Iris pigment epithelial cell (primary cell): ENCODE measurements at places on chromosomes 1 and 21.

DNA sequence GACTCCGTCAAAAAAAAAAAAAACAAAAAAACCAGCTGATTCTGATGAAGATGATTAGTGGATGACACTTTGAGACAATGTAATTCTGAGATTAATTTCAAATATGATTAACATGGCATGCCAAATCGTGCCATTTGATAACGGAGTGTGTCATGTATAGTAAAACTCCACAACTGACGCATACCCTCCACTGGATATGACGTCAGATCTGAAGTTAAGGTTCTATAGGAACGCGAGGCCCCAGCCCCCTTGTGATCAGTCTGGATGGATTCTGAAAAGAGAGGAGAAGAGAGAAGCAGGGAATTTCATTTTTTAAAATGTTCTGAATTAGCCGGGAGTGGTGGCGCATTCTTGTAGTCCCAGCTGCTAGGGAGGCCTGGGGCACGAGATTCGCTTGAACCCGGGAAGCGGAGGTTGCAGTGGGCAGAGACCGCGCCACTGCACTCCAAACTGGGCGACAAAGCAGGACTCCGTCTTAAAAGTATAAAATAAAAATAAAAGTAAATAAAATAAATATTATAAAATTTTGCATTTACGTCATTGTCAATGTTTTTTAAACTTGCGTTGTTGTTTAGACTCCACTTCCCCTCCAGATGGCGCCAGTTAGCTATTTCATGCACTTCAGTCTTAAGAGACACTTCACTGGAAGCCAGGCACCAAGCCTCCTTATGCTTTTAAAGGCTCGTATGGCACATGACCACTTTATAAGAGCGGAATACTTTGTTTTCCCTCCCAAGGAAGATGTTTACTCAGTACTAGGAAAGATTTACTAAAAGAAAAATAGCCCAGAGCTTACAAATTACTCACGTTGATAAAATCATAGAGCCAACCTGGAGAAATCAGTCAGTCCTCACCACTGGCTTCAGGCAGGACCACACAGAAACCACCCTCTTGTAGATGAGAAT is 65.5 kb downstream of the UBE2U start:
- peak; percentile 83 for DNase-seq

DNA sequence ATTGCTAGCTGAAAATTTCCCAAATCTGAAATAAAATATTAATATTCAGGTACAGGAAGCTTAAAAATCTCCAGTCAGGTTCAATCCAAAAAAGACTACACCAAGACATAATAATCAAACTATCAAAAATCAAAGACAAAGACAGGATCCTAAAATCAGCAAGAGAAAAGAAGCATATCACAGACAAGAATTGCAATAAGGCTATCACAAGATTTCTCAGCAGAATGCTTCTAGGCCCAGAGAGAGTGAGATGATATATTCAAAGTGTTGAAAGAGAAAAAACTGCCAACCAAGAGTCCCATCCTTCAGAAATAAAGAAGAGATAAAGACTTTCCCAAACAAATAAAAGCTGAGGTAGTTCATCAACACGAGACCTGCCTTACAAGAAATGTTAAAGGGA is 5.0 kb upstream of the SELP start:
- no peak for DNase-seq

DNA sequence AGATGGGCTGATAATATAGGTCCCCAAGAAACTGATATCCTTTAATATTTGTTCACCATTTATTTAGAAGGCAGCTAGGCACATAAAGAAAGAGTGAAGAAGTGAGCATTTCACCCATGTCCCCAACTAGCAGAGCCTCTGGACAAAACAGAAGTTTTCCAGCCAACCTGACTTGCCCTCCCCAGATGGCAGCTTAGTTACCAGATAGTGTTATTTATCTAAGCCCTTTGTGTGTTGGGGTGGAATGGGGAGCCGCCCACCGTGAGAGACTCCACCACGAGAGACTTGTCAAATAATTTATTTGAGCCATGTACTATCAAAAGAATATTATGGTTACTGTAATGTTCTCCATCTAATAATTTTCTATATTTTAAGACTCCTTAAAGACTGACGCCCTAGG is 54.9 kb upstream of the C1orf198 start:
- DNase-seq: no peak

GRCh38 chr1:115771094-115771846 is 2.8 kb upstream of the CASQ2 start:
- DNase-seq: no peak

DNA sequence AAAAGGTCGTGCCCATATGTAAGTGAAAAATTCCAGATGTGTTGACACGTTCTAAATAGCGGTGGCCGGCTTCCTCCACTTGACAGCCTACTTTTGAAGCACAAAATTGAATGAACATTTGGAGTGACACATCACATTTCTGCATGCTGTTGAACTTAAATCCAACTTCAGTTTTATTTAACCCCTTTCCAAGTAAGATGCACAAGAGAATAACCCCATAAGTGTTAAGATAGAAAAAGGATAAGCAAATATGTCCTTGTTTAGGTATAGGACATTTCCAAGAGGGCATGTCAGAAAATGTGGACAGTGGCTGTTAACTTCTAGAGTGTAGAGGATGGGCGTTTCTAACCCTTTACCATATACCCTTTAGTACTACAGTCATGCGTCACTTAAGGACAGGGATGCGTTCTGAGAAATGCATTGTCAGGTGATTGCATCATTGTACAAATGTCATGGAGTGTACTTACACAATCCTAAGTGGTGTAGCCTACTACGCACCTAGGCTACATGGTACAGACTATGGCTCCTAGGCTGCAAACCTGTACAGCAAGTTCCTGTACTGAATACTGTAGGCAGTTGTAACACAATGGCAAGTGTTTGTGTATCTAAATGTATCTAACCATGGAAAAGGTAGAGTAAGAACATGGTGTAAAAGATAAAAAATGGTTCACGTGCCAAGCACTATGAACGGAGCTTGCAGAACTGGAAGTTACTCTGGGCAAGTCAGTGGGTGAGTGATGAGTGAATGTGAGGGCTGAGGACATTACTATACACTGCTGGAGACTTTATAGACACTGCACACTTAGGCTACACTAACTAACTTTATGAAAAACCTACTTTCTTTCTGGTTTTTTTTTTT is 9.3 kb upstream of the FAM89A start:
- DNase-seq: no peak

- DNase-seq: no peak
Measured at GRCh38 chr1:221162352-221162751, 283.1 kb downstream of the HLX start.

DNA sequence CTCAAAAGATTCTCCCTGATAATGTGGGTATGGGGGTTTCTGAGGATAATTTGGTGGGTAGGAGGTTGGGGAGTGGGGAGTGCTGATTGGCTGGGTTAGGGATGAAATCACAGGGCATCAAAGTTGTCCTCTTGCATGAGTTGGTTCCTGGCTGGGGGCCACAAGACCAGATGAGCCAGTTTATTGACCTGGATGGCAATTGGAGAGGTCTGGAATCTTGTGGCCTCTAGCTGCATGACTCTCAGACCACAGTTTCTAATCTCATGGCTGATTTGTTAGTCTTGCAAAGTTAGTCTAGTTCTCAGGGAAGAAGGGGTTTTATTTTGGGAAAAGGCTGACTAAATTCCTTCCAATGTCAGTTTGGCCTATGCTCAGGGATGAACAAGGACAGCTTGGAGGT is 3.3 kb upstream of the GBP1 start:
- DNase-seq: peak; percentile 74

- no peak for DNase-seq
Measured at GRCh38 chr1:86472767-86473166, 4.0 kb downstream of the CLCA1 start.

- DNase-seq: no peak
Measured at GRCh38 chr1:2483970-2484369, 7.9 kb downstream of the PLCH2 start.

- DNase-seq: peak; percentile 12
Measured at GRCh38 chr1:180920702-180921101, 8.0 kb downstream of the KIAA1614 start.

- no peak for DNase-seq
Measured at GRCh38 chr1:89201106-89201794, 2.5 kb upstream of the GBP4 start.

DNA sequence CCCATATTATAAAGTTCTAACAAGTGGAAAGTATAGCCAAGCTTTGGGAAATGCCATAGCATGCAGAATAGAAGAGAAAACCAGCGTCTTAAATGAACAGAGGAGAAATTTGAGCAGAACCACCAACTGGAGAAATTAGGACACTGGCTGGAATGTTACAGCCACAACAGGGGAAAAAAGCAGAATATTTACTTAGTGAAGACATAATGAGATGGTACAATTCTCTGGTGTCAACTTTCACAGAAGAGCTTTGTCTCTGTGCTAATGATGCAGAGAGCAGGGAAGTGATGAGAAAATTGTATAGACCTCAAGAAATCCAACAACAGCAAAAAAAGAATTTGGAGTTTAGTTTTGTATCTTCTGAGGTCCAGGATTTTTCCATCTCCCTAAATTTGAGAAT is 249.7 kb downstream of the KIF26B start:
- no peak for DNase-seq

DNA sequence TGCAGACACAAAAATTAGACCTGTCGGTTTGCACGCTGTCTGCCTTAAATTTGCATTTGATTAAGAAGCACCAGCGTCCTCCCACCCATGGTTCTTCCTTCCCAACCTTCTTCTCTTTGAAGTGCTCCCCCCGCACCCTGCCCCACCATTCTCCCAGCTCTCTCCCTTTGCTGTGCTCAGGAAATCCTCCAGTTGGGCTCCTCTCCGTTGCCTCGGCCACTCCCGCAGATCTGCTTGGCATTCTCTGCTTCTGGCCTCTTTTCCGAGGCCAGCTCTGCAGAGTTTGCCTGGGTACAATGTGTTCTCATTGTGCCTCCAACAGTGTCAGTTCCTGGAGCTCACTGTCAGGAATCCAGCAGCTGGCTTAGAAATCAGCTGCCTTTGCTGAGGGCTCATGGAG is 126.1 kb downstream of the NAV1 start:
- DNase-seq: no peak

DNA sequence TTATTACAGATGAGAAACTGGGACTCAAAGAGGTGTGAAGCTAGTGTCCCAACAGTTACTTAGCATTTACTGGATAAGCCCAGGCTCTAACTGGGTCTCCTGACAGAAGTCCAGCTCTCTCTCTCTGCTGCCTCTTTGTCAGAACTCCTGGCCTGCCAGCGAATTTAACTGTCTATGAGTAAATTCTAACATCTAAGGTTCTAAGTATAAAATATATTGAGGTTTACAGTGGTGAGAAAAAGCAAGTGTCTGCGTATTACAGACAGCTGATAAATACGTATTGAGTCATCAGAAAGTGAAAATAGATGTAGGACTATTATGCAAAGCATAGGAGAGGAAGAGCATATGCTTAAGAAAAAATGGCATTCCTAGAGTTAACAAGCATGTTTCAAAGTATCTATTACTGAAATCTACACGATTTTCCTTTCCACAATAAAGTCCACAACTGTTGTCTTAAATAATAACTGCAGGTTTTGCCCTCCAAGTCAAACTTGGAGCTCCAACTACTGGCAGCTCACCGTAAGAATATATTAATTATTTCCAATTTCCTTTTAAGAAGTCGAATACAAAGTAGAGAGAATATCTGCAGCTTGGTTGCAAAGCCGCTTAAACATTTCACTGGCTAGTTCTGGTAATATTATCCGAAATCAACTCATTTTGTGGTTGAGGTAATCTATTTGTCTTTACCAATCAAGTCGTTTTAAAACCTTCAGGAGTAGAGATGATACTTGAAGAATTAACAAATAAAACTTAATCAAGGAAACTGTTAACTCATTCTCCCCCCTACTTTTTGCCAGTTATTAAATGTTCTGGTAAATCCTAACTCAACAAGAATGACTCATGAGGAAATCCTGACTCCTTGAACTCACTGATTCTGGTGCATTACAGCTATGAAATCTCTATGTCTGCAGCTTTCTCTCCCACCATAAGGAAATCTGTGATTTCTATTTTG is 1.4 kb upstream of the RGS2 start:
- peak; percentile 83 for DNase-seq

- no peak for DNase-seq
Measured at GRCh38 chr1:97163591-97164275, 442.1 kb downstream of the PTBP2 start.
